ENCODE measurements at places on chromosomes 5 and 9.

DNA sequence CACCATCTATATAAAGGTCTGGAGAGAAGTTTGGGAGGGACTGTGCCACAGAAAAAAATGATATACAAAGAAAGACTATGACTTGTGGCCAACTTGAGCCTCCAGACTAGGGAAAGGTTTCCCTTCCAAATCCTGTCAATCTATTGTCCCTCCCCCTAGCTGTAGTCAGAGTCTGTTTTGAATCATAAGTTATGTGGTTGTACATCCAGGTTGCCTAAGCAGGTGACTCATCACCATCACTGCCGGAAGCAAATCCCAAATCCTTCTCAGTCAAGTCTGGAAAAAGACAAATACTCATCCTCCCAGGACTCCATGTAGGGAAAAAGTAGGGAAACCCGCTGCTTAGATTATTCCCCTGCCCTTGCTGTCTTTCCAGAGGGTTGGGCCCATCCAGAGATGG lies 235.7 kb downstream of the CDK5RAP2 start:
- no peak for DNase-seq

DNA sequence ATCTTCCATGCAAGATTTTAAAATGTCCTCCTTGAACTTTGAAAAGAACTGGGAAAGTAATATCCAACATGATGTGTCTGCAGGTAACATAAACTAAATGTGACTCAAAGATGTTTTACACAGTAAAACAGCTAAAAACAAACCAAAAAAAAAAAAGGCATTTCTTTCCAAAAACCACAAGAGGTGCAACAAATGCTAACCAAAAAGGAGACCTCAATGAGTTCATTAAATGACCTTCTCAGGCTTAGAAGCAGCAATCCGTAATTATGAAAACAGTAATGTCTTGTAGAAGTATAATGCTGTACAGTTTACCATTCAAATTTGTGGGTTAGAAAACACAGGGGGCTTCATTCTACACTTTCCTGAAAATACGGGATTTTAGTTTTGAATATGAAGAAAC lies 2.5 kb downstream of the RNF145 start:
- no peak for DNase-seq

- no peak for DNase-seq
Measured at GRCh38 chr9:35313916-35314315, 152.1 kb downstream of the UNC13B start.

- no peak for DNase-seq
Measured at GRCh38 chr9:135281791-135282737, 194.6 kb downstream of the OLFM1 start.

DNA sequence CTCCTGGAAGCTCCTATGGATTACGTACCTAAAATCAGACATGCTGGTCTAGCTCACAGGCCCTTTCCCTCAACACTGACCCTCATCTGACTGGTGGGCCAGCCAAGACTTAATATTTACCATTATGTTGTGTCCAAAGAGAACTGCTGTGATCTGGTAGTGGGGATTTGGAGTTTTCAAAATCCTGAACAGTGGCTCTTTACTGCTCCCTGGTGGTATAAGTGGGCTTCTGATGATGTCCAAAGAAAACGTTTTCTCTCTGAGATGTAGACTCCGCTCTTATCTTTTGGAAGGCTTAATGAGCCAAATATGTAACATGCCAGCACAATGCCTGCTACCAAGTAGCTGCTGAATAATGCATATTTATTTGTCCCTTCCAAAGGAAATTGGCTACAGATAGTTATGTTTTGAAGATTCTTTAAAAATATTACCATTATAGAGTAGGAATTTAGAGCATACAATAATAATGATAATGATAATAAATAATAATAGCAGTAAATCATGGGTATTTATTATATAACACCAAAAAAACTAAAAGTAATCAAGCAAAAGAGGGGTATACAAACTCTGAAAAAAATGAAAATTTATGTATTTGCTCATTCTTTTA lies 406.6 kb upstream of the TNC start:
- DNase-seq = peak; percentile 68

DNA sequence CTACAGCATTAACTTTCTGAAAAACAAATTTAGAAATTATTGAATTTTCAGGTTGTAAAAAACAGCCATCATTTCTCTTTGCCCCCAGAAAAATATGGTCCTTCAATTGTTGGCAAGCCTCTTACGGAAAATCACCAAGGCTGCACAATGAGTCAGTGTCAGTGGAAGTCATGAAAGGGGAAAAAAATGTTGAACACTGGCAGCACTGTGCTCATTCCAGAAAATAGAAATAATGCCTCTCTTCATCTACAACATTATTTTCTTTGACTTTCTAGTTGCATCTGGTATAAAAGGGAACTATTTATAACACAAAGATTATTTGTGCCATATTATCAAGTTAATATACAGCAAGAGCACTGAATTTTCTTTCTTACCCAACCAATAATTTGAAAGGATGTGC lies 26.7 kb upstream of the STK32A start:
- no peak for DNase-seq

- DNase-seq = no peak
Measured at GRCh38 chr9:129936222-129936621, 101.0 kb downstream of the USP20 start.

DNA sequence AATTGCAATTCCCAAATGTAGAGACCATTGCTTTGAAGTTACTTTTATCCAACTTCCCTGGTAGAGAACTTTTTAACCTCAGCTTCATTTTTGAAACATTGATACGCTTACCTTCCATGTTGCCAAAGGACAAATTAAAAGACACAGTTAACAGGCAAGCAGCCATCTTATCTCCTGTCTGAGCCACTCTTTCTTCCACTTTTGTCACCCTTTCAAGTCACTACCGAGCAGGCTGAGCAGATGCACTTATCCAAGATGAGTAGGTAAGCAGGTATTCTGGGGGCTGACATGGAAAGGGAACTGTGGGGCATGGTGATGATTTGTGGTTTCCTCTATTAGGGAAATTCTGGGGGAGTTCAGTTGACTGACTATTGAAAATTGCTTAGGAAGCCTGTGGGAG lies 66.7 kb downstream of the DOCK2 start:
- no peak for DNase-seq
